ENCODE measurements at places on chromosomes 1 and 21.
A peak's percentile ranks its signal among the peaks of the same experiment; 100 is the strongest.

- DNase-seq = no peak
Observed at GRCh38 chr1:15833069-15833679, 14.3 kb upstream of the SPEN start.

DNA sequence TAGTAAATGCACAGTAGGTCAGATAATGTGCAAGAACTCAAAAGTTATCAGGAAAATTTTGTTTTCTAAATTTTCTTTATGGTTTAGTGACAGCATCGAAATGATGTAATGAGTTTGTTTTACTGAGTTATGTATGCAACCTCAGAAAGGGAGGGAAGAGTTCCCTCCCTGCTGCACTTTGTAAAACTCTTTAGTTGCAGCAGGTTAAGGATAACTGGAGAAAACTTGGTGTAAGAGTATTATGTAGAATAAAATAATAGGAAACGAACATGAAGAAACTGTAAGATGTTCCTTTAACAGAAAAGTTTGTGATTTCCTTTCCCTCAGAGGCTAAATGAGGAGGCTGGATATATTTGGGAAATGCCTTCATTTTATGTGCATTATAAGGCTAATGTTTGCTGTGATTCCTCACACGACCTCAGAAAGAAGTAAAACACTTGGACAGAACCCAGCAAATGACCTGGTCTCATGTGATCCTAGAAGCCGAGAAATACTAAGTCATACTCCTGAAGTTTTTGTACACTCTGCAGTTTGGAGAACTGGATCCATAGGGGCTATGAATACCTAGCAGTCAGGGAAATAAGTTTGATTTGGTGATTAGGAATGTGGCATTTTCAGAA lies 35.4 kb downstream of the ADGRL2 start:
- no peak for DNase-seq

DNA sequence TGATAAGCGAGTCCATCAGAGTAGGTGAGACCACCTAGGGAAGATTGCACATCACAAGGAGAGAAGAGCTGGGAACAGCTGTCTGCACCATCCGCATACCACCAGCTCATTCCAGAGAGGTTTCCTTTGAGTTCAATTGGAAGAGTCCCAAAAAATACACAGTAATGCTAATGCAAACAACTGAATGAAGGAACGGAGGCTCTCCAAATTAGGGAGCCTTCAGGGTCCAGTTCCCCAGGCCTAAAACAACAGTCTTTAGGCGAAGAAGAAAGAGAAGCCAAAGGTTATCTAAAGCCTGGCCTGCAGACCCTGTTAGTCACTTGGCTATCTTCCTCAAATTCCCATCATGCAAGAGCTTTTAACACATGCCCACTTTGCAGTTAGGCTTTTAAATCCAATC lies 246.4 kb downstream of the PBX1 start:
- no peak for DNase-seq

DNA sequence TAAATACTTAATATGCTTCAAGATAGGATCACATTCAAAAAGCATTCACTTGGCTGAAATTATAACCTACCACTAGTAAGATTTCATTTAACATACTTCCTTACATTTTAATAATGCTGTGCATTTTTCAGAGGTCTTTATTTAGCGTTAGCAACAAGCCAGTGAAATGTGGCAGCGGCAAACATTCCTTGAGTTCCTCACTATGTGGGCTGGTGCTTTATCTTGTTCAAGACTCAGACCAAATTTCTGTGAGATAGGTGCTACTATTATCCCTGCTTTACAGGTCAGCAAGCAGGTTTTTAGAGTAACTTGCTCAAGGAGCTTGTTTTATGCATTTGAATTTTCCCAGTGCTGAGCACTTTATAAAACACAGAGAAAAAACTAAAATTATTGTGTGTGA lies 132.7 kb downstream of the PLPPR4 start:
- no peak for DNase-seq

- DNase-seq = peak; percentile 88
Observed at GRCh38 chr1:67060811-67061218, 6.9 kb upstream of the SLC35D1 start.

DNA sequence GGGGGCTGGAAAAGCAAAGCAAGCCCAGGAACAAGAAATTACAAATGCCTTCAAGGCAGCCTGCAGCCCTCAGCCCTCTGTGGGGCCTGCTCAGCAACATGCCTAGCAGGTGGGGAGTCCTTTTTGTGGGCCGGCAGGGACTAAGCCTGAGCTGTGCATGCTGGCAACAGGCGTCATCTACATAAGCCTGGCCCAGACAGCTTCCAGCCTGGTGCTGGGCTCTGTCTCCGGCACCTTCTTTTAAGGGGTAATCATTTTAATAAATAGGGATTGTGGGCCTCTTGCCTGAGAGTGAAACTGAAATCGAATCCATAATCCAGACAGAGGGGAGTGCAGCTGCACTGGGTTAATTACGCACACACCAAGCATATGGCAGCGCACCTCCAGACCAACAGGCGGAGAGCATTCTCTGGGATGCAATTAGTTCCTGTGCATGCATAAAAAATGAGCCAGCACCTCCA lies 96.6 kb downstream of the DDX20 start:
- DNase-seq = no peak

- DNase-seq = no peak
Observed at GRCh38 chr1:110113551-110113950, 1.3 kb downstream of the UBL4B start.

DNA sequence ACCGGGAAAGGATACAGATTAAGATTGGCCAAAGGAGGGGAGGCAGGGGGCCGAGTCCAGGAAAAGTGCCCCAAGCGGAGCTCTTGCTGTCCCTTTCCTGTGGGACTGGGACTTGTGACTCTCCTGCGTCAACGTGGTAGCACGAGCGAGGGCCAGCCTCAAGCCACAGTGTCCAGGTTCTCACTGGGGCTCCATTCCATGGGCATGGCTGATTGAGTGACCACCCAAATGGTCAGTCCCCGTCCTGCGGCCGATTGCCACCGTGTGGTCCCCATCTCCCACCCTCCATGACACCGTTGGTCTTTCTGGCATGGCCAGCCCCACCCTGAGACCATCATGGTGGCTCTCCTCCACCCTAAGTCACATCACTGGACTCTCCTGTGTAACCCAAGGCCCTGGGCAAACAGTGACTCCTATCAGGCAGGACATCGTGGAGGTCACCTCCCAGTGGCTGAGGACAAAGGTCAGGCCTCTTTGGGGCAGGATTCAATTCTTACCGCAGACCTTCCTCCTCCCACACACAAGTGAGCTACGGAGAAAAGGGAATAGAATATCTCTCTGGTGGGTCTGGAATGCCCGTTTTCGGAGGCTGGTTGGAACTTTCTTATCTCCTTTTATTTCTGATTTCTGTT lies 8.9 kb upstream of the C1orf174 start:
- no peak for DNase-seq

- no peak for DNase-seq
Observed at GRCh38 chr1:213779228-213779627, 208.5 kb upstream of the PROX1 start.

DNA sequence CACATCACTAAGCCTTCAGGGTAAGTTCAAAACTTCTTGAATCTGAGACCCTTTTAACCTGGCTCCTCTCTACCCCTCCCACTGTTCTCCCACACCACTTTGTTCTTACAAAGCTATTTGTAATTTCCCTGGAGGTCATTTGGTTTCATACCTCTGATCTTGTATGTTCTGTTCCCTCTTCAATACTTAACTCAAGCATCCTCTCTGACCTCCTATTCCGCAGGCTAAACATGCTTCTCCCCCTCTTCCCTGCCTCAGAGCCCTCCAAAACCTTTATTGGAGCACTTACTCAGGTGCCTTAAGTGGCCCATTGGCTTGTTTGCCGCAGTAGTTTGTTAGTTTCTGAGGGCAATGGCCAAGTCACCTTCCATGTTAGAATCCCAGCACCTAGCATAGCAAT lies 54.8 kb downstream of the SSX2IP start:
- DNase-seq = no peak

- no peak for DNase-seq
Observed at GRCh38 chr1:59266180-59266926, 30.5 kb upstream of the FGGY start.

- no peak for DNase-seq
Observed at GRCh38 chr21:32329776-32330175, 31.1 kb downstream of the MRAP start.

GRCh38 chr1:10915594-10915993 lies 96.9 kb upstream of the TARDBP start:
- no peak for DNase-seq

DNA sequence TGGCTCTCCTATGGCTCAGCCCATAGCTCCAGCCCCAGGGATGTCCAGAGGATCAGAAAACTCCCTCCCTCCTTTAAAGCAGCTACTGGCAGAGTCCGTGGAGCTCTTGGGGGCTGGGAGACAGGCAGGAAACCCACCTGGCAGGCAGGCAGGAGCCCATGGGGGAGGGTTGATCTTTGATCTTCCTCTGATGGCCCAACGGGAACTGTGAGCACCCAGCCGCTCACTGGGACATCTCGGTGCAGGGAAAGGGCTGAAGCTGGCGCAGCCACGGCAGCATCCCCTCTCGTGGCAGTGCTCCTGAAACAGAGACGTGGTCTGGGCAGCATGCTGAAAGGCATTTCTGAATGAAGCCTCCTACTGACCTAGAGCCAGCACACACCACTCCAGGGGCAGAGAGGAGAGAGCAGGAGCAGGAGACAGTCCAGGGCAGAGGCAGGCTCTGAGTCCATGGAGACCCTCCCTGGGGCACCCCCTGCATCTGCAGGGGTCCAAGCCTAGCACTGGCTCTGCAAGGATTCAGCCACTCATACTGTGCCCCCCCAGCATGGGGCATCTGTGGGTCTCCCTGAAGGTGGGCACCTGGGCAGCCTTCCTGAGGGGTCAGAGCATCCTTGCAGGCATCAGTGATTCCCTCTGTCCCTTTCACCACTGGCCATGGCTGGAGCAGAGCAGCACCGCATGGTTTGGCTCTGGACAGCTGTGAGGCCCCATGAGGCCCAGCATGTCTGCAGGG lies 4.9 kb upstream of the SLX9 start:
- DNase-seq = no peak

- no peak for DNase-seq
Observed at GRCh38 chr1:201374364-201374763, 3.1 kb downstream of the TNNT2 start.

DNA sequence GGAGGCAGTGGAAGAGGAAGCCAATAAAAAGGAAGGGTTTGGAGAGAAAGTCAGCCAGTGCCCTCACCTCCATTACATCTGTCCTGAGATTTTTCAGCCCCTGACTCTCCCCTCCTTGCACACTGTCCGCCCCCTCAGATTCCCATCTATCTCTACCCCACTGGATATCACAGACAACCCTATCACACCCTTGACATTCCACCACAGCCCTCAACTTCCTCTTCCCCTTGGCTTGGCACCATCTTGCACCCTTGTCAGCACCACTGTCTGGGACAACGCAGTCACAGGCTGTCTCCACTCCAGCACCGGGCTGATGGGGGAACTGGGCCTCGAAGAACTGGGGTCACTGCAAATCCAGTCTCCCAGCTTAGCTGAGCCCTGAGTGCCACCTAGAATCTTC lies 14.2 kb upstream of the PLEKHA6 start:
- no peak for DNase-seq

GRCh38 chr1:88079036-88079435 lies 605.0 kb upstream of the PKN2 start:
- DNase-seq = no peak

DNA sequence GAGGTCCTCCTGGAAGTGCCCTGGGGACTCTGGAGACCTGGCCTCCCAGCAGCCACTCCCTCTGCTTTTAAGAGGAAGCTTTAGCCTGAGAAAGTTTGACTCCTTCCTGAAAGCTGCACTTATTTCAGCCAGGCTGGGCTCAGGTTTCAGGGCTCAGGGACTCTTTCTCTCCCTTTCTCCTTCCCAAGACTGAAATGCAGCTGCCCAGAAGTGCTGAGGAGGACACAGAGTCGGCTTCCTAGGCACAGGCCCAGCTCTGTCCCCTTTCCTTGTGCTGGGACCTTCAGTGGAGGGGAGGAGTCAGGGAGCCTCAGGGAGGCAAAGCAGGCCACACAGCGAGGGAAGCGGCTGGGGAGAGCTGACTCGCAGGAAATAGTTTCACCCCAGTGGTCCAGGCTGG lies 137.3 kb downstream of the NAV1 start:
- DNase-seq = no peak

DNA sequence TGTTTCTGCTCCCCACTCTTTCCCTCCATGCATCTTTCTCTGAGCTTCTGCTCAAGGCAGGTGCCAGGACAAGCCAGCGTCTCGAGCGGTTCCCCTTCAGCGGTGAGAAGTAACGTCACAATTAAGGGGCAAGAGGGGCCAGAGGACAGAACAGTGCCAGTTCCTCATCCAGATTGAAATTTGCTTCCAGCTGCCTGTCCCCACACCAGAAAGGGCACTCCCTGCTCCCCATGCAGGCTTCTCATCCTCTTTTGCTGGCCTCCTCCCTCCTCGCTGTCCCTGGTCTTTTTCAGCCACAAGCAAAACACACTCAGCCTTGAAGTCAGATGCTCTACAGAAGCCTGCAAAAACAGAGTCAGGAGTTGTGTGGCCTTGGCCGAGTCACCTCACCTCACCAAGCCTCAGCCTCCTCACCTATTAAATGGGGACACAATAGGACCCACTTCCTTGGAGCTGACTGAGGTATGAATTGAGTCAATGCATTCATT lies 35.0 kb upstream of the ECE1 start:
- DNase-seq = no peak

- DNase-seq = peak; percentile 18
Observed at GRCh38 chr1:75203415-75204277, 69.5 kb downstream of the LHX8 start.

DNA sequence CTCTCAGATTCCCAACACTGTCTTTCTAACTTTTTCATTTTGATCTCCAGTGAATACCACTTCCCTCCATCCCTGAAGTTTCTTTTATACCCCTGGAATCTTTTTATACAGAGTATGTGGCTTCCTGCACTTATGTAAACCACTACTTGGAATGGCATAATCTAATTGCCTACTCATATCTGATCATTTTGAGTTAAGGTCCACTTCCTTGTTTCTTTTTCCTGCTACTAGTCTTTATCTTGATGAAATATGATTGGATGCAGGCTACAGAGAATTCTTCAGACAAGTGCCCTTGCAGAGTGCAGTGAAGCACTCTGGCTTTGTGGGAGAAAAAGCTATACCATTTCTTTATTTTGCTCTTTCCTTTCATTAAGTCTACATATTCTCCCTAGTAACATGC lies 325.3 kb upstream of the ADAMTS5 start:
- DNase-seq = no peak

DNA sequence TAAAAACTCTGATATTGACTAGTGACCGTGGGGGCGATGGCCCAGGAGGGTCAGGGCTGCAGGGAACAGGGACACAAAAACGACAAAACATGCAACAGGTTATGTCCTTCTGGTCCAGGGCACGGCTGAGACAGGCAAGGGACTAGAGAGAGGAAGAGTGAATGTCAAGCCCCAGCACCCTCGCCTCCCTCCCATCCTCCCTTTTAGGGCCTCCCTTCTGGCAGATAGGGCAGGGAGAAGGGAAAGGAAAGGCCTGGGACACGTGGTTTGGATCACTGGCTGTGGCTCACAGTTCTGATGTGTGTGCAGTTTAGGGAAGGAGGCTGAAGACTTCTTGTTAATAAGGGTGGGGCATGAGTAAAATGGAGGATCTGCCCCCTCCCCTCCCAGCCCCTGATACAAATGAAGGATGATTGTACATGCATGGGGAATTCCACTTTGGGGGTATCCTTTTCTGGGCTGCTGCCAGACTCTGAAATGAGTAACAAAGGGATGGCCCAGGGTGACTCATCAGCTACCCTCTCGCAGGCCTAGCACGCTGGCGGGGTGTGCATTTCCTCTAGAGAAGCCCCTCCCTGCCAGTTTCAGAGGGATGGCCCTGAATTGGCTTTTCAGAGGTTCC lies 14.2 kb downstream of the CAPN2 start:
- DNase-seq = peak; percentile 92

GRCh38 chr1:222098404-222098803 lies 356.5 kb upstream of the DUSP10 start:
- no peak for DNase-seq
